ENCODE measurements at places on chromosomes 7 and 10. TPM values are rescaled to one million over a fixed set of nuclear protein-coding genes. Genes with fewer than 3 reads are reported as not detected.

PALD1 gene
- total RNA-seq: 3.9 TPM

AASS gene
- total RNA-seq: 14.3 TPM

SGCE gene
- total RNA-seq: 45.8 TPM

ARHGAP22 gene
- total RNA-seq: 18.1 TPM

DHTKD1 gene
- 25.9 TPM for total RNA-seq

LEP gene
- not detected for total RNA-seq

FAM237B gene
- total RNA-seq: not detected

AKR1B1 gene
- total RNA-seq: 86.6 TPM

POLR2J2 gene
- 0.33 TPM for total RNA-seq

NPTX2 gene
- total RNA-seq: 0.13 TPM

TACR2 gene
- not detected for total RNA-seq

SEMA4G gene
- 18.0 TPM for total RNA-seq

SPDYE11 gene
- not detected for total RNA-seq

UBTD1 gene
- total RNA-seq: 45.5 TPM

MYL10 gene
- not detected for total RNA-seq

SP4 gene
- total RNA-seq: 4.1 TPM

OPALIN gene
- total RNA-seq: not detected

OR2A42 gene
- under 0.01 TPM for total RNA-seq

LAMB4 gene
- total RNA-seq: not detected

PPP1R17 gene
- not detected for total RNA-seq

GARIN1A gene
- 0.13 TPM for total RNA-seq

NACAD gene
- 9.4 TPM for total RNA-seq

DAGLB gene
- 9.3 TPM for total RNA-seq

FBXW4 gene
- total RNA-seq: 32.1 TPM

RBAK gene
- 4.6 TPM for total RNA-seq

RNF133 gene
- not detected for total RNA-seq

RAB18 gene
- 22.9 TPM for total RNA-seq

CLCN1 gene
- total RNA-seq: not detected

ZNF138 gene
- total RNA-seq: 5.3 TPM

SMNDC1 gene
- 3.0 TPM for total RNA-seq

ZNF485 gene
- total RNA-seq: 1.5 TPM

ANKRD2 gene
- total RNA-seq: 3.0 TPM

TRIM56 gene
- total RNA-seq: 16.1 TPM

UTF1 gene
- not detected for total RNA-seq

PRKAR2B gene
- 3.4 TPM for total RNA-seq

SNCG gene
- total RNA-seq: 8.6 TPM

RAPGEF5 gene
- total RNA-seq: 0.16 TPM

TMEM26 gene
- under 0.01 TPM for total RNA-seq

ACSL5 gene
- total RNA-seq: 0.16 TPM

TMEM270 gene
- total RNA-seq: not detected

RARRES2 gene
- 34.4 TPM for total RNA-seq

CPSF4 gene
- 23.1 TPM for total RNA-seq

CDK14 gene
- total RNA-seq: 14.3 TPM

C10orf143 gene
- total RNA-seq: 1.6 TPM

SMKR1 gene
- total RNA-seq: 0.33 TPM

CRYGN gene
- not detected for total RNA-seq

ATG9B gene
- under 0.01 TPM for total RNA-seq

MUC3A gene
- not detected for total RNA-seq

EPO gene
- total RNA-seq: not detected

TRIL gene
- total RNA-seq: 9.9 TPM

CROT gene
- total RNA-seq: 2.0 TPM

UCMA gene
- not detected for total RNA-seq

LRMDA gene
- 7.1 TPM for total RNA-seq

H2BK1 gene
- total RNA-seq: not detected
